ENCODE measurements at places on chromosomes 7 and 10.

- no peak for DNase-seq
These were observed 61.5 kb downstream of the HIBADH start for GRCh38 chr7:27601217-27601616.

DNA sequence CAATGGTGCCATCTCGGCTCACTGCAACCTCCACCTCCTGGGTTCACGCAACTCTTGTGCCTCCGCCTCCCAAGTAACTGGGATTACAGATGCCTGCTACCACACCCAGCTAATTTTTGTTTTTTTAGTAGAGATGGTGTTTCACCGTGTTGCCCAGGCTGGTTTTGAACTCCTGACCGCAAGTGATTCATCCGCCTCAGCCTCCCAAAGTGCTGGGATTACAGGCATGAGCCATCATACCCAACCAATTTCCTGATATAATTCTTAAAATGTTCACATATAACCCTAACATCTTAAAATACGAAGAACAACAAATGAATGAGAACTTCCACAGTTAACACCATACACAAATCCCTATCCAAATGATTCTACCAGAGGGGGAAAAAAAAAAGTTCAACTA, 31.2 kb downstream of the BAIAP2L1 start:
- no peak for DNase-seq

DNA sequence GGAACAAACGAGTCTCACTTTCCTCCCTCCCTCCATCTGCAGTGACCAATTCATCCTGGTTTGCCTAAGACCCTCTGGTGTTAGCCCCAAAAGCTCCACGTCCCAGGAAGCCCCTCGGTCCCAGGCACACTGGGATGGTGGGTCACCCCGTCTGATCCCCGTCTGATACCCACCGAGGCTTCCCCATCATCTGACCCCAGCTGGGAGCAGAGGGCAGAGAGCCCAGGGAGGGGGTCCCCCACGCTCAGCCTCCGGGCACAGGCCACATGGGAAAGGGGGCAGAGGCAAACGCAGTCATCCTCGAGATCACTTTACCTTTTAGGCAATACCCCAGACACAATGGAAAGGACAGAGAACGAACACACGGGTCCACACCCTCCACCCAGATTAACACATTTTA, 291.6 kb upstream of the PPP2R2D start:
- DNase-seq: no peak

- DNase-seq: no peak
These were observed 58.3 kb upstream of the NANOS1 start for GRCh38 chr10:118971187-118971586.

GRCh38 chr10:48476279-48476982, 128.4 kb downstream of the ARHGAP22 start:
- DNase-seq: no peak

- no peak for DNase-seq
These were observed 115.9 kb downstream of the RAPGEF5 start for GRCh38 chr7:22240904-22241571.

GRCh38 chr10:69567920-69568319, 5.3 kb downstream of the NEUROG3 start:
- no peak for DNase-seq

DNA sequence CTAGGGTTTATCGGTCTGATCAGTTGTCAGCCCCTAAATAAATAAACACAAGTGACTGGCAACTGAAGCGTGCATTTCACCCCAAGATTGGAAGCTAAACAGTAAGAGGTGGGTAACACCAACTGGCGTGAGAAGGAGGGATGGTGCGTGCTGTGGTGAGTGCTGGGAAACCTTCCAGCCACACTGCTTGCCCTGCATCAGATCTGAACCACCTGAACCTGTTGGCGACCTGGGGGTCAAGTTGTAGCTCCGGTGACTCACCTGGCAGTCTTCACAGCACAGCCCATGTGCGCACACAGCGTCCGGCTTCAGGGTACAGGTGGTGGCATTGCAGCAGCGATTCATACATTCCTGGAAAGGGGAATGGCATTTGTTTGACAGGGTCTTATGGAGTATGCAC, 170.1 kb downstream of the FANK1 start:
- DNase-seq: no peak

- no peak for DNase-seq
These were observed 68.7 kb upstream of the PAPSS2 start for GRCh38 chr10:87590705-87591588.

DNA sequence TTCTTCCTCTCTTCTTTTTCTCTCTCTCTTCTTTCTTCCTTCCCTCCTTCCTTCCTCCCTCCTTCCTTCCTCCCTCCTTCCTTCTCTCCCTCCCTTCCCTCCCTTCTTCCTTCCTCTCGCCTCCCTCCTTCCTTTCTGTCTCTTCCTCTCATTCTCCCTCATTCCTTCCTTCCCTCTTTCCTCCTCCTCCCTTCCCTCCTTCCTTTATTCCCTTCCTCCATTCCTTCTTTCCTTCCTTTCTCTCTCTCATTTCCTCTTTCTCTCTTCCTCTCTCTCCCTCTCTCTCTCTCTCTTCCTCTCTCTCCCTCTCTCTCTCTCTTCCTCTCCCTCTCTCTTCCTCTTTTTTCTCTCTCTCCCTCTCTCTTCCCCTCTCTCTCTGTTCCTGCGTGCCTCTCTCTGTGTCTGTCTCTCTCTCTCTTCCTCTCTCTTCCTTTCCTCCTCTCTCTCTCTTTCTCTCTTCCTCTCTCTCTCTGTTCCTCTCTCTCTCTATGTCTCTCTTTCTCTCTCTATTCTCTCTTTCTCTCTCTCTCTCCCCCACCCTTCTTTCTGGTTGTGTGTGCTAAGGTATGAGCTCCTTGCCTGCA, 80.1 kb upstream of the PFKP start:
- no peak for DNase-seq

DNA sequence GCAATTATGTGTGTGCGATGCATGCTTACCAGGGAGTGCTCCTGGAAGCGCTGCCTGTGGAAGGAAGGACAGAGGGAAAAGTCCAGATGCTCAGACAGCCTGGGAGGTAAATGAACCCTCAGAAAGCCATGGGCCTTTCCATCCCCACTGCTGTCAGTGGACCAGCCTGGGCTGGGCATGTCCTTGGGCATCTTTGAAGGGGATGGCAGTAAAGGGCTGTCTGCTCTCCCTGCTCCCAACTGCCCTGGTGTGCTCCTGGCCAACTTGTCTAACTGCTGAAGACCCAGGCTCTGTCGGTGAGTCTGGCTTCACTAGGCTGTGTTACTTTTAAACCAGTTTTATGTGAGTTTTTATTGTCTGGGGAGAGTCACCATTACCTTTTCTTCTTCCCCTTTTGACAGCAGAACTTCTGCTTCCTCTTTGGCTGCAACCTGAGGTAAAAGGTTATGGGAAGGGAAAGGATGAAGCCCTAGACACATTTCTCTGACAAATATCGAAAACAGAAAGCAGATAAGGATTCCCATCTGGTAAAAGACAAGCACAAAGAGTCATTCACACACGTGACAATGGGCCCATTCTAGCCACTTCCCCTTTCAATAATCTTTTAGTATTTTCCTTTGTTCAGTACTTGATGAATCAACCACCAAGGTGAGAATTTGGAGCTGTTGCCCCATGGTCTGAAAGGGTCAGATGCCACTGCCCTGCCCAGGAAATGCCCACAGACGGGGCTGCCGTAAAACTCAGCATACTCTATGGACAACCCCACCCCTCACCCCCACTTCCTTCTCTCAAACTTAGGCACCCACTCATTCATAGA, 27.6 kb upstream of the PIK3AP1 start:
- DNase-seq: peak; percentile 30

- DNase-seq: no peak
These were observed 650.4 kb downstream of the SDK1 start for GRCh38 chr7:3951316-3952055.

DNA sequence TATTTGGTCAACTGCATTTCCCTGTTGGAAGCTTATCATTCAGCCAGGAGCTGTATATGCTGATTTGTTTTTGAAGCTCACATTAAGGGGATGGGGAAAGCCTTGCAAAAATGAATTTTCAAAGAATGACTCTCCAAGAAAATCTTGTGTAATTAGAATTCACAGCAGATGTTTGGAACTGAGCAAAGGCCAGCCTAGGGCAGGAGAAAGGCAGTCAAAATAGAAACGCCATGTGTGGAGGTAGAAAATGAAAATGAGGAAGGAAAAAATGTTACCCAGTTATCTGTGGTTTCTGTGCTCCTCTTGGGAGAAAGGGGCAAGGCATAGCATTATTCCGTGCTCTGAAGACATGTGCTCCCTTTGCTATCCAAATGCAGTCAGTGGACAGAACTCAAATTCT, 93.5 kb downstream of the NRP1 start:
- DNase-seq: no peak

DNA sequence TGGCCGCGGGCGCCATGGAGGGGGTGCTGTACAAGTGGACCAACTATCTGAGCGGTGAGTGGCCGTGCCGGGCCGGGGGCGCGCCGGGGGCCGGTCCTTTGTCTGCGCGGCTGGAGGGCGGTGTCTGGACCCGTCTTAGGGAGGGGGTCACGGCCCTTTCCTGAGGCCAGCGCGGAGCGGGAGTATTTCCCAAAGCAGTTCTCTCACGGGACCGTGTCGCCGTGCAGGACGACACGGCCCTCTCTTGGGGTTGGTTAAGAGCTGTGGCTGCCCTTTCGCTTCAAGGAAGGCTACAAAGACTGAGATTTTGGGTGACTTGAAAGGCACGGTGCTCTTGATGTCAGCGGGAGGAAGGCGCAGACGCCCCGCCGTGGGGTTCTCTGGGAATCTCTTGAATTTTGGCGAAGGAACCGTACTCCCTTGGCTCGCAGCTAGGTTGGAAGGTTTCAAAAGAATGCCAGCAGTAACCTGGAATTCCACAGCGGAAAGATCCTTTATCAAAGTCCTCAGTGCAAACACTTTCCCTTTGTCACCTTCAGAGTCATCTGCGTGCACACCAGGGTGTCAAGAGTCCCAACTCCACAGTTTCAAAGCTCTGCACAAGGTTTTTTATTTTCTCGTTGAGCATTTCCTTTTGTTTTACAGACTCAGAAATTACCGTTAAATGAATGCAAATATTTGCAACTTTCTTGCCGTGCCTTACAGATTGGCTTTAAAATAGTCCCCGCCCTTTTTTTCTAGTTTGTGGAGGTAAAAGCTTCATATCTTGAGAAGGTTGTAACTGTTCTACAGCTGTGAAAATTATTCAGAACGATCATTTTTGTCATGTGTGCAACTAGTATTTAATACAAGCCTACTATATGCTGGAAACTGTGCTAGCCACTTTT, 780 bp downstream of the PLEKHA8 start:
- DNase-seq: peak; percentile 58

- DNase-seq: no peak
These were observed 18.0 kb upstream of the ADRB1 start for GRCh38 chr10:114025611-114026130.

DNA sequence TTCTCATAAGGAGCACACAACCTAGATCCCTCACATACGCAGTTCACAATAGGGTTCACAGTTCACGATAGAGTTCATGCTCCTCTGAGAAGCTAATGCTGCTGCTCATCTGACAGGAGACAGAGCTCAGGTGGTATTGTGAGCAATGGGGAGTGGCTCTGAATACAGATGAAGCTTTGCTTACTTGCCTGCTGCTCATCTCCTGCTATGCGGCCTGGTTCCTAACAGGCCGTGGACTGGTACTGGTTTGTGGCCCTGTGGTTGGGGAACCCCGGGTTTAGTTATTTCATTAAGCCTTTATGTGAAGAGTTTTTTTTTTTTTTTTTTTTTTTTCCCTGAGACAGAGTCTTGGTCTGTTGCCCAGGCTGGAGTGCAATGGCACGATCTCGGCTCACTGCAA, 19.4 kb downstream of the SLK start:
- no peak for DNase-seq

DNA sequence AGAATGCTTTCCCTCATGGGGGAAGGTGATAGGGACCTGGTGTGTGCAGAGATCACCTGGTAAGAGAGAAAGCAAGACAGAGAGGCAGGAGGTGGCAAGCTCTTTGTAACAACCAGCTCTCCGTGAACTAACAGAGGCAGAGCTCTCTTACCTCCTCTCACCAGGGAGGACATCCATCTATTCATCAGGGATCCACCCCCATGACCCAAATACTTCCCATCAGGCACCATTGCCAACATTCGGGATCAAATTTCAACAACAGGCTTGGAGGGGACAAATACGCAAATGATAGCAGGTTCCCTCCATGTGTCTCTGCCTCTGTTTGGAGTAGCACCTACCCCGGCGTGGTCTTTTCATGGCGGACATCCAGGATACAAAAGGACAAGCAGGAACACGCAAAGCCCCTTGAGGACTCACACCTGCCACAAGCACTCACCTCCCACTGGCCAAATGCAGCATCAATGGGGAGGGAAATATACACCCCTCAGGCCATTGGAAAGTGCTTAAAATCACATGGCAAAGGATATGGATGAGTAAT, 431.2 kb upstream of the AUTS2 start:
- no peak for DNase-seq

GRCh38 chr10:78424723-78425122, 391.1 kb downstream of the RPS24 start:
- DNase-seq: peak; percentile 9

DNA sequence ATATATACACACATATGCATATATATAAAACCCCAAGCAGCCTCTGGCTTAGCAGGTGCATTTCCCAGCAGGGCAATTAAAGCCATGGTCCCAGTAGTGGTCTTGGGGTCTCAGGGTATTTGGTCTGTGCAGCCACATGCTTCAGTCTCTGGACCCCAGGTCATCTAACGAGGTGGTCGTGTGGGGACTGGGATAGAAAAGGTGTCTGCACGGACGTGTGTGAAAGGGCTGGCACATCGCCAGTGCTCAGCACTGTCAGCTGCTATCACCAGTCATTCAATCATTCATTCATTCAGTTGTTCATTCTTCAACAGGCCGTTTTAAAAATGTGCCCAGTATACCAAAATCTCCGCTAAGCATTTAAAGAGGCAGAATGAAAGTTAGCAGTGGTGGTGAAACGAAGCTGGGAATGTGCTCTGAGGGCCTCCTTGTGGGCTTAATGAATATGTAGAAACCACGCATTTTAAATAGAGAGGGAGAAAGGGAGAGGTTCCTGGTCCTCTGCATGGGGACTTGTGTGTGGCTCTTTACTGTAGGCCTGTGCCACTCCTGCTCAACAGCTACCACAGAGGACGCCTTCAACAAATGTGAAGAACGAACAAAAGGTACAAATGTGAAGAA, 170.4 kb downstream of the EGFR start:
- DNase-seq: no peak

GRCh38 chr7:113000316-113001020, 86.2 kb downstream of the GPR85 start:
- no peak for DNase-seq

- DNase-seq: no peak
These were observed 383.8 kb upstream of the ZMIZ1 start for GRCh38 chr10:78684947-78685346.

DNA sequence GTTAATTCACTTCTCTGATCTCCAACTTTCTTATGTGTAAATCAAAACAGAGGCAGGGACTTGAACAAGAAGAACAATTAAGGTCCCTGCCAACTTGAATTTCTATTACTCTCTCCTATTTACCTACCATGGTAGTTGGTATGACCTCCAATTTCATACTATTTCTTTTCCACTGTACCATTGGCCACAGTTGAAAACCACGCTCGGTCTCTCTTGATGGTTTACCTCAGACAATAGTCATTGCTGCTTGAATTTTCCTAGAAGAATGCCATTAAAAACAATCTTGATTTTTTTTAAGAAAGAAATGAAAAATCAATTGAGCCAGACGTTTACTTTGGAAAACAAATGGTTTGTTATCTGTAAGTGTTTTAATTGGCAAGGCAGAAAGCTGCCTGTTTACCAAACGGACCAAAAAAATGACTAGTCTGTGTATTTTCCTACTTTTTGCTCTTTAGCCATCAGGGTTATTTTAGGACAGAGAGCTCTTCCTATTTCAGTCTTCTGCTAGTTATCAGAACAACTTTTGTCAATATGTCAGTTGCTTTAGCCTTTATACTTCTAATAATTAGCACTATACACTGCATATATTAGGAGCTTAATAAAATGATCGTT, 157.5 kb upstream of the PLXDC2 start:
- no peak for DNase-seq

GRCh38 chr10:24449321-24449740, 240.4 kb downstream of the KIAA1217 start:
- no peak for DNase-seq
